ENCODE measurements at places on chromosomes 2 and 18.

GRCh38 chr2:188622601-188623260 is 331.1 kb downstream of the GULP1 start:
- DNase-seq, result no peak

DNA sequence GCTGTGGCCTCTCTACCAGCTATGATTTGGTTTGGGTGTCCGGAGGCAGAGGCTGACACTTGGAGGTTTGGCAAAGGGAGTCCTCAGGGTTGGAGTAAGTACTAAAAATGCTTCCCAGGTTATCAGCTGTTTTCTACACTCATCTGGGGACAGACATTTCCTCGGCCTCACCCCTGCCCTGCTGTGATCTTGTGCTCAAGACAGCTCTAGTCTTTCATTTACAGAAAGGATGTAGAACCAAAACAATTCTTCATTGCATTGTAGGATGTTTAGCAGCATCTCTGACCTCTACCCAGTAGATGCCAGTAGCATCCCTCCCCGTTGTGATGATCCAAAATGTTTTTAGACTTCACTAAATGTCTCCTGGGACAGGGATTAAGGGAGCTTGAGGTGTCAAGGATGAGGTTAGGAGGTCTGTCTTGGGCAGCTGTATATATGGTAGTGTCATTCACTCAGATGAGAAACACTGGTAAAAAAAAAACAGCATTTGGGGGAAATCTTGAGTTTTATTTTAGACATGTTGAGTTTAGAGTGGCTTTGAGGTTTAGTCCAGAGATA is 26.6 kb downstream of the CD28 start:
- DNase-seq, result no peak

DNA sequence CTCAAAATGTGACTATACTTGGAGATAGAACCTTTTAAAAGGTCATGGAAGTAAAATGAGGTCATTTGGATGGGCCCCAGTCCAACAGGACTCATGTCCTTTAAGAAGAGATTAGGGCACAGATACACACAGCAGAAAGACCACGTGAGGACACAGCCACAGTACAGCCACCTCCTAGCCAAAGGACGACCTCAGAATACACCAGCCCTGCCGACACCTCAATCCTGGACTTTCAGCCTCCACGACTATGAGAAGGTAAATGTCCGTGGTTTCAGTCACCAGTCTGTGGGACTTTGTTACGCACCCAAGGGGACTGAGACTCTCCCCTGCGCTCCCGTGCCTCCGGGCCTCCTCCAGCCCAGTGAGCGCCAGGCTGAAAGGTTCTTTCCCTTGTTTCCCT is 30.2 kb upstream of the HPCAL1 start:
- no peak for DNase-seq

- no peak for DNase-seq
Measured at GRCh38 chr2:174842496-174842895, 78.2 kb upstream of the CHRNA1 start.

DNA sequence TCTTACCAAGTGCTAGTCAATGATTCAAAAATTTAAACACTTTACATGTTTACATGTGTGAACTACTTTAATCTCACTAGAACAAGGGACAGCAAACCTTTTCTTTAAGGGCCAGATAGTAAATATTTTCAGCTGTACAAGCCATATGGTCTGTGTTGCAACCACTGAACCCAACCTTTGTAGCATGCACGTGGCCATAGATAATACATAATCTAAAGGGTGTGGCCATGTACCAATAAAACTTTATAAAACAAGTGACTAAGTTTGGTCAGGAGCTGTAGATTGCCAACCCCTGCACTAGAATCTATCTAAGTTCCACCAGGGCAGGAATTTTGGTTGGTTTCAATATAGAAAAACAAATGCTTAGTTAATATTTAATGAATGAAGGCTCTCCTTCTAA is 18.4 kb upstream of the SPRED2 start:
- no peak for DNase-seq

DNA sequence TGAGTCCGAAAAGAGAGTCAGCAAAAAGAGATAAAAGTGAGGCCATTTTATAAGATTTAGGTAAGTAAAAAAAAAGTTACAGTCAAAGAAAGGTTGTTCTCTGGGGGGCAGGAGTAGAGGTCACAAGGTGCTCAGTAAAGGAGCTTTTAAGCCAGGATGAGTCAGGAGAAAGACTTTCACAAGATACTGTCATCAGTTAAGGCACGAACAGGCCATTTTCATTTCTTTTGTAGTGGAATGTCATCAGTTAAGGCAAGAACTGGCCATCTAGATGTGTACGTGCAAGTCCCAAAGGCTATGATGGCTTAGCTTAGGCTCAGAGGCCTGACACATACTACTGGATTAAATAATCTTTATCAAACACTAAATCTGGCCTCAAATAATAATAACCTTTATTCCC is 1207.3 kb upstream of the FAM98A start:
- no peak for DNase-seq
